Stimulated activated CD4-positive, alpha-beta T cell treated with anti-CD3 and anti-CD28 coated beads, TNF-alpha, amount 100 ng/mL, for 1 hour (primary cell): ENCODE measurements at places on chromosomes 4 and X.

DNA sequence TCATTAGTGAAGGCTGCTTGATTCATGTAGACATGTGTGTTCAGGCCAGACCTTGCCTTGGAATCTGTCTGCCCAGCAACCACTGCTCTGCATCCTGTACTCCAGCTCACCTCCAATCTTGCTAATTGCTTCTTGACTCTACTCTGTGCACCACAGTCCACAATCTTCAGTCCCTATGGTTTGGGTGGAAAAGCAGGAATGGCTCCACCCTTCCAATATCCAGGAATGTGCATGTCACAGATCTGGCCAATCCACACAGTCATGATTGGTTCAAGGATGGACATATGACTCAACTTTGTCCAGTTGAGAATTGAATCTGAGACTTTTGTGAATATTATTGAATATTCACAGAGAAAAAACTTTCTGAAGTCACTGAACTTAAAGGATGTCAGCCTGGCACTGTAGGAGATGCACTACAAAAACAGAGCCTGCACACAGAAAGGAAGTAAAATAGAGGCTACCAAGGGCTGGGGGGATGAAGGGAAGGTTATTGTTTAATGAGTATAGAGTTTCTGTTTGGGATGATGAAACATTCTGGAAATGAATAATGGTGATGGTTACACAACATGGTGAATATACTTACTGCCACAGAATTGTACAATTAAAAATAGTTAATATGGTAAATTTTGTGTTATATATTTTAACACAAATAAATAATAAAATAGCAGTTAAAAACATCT, 161.3 kb upstream of the USP38 start:
- no peak for DNase-seq

- no peak for DNase-seq
These were observed 582.9 kb downstream of the ADGRL3 start for GRCh38 chr4:61783050-61783449.

- DNase-seq, result no peak
These were observed 43.6 kb upstream of the TLR3 start for GRCh38 chr4:186025408-186025690.

GRCh38 chr4:165378745-165379677, at the start of gene CPE:
Gene CPE, plus strand, starts transcription at chr4:165379008. Its CDS starts 214 bp downstream, at chr4:165379222.
- DNase-seq, result no peak

DNA sequence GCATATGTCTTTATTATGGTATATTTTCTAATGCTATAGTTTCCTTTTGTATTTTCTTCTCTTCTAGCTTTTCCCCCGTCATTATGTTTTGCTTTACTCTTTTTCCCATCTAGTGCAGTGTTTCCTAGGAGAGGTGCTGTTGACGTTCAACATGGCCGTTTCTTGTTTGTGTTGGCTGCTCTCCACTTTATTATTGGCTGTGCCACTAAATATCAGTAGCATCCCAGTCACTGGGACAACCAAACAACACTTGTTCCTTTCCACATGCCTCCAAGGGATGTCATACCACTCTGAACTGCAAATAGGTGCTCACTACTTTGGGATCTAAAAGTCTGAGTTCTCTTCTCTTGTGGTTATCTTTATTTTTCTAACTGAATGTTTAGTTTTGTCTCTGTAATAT, 26.5 kb downstream of the GBA3 start:
- DNase-seq, result no peak

DNA sequence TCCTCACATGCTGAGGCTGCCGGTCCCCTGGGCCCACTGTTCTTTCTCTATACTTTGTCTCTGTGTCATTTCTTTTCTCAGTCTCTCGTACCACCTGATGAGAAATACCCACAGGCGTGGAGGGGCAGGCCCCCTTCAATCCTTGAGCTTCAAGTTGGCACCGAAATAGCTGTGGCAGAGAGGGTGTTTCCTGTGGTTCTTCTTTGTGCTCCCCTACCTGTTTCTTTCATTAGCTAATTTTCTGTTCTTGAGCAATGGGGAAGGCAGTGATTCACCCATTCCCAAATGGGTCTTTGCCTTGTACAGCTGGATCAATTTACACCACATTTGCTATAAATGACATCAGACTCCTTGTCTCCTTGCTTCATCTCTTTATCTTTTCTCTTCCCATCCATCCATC, 2.1 kb upstream of the CYSLTR1 start:
- DNase-seq, result no peak

- no peak for DNase-seq
These were observed 17.5 kb downstream of the GATB start for GRCh38 chr4:151743128-151743854.

GRCh38 chrX:108033890-108034289, 11.0 kb upstream of the VSIG1 start:
- no peak for DNase-seq

- DNase-seq, result no peak
These were observed 27.7 kb upstream of the MOB1B start for GRCh38 chr4:70874268-70875156.

DNA sequence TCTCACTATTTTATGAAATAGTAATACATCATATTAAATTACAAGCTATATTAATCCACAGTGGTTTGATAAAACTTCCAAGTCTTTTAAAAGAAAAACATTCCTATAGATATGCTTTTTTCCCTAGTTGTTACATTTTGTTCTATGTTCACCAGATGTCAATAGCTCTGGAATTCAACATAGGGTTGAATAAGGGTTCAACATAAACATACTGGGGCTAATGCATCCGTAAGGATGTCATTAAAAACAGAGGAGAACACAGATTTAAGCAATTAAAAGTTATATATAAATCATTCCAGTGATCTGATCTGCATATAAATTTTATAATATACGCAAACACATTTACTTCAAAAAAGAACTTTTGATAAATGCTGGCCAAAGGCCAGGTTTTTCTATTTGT, 32.5 kb downstream of the SULT1B1 start:
- DNase-seq, result no peak

GRCh38 chr4:126106658-126107057, 791.9 kb downstream of the FAT4 start:
- no peak for DNase-seq

GRCh38 chrX:129833153-129833990, 10.3 kb downstream of the ZDHHC9 start:
- no peak for DNase-seq

DNA sequence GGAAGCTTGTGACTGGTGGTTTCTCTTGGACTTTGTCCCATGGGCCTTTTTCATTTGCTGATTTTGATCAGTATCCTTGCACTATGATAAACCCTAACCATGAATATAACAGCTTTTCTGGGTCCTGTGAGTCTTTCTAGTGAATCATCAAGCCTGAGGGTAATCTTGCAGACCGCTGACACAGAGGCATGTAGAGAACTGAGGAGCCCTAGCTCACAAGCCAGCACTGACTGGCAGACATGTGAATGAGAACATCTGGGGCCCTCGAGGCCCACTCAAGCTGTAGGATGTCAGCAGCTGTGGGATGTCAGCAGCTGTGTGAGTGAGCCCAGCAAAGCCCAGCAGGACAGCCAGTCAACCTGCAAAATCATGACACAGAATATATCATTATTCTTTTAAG, 36.7 kb downstream of the HMGB3 start:
- no peak for DNase-seq

- DNase-seq, result no peak
These were observed 206.6 kb upstream of the ITM2A start for GRCh38 chrX:79573760-79574159.

DNA sequence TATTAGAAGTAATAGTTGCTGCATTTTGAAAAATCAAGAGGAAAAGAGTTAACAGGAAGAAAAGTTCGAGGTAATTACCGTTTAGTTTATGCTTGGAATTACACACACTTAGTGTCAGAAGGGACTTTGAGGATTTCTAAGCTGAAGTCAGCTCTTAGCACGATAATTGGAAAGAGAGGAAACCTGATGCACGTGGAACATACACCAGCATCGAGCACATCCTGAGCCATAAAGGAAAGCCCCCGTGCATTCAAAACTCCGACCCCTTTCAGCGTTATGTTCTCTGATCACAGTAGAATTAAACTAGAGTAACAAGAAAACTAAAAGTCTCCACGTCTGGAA, 400 bp upstream of the PAQR3 start:
- no peak for DNase-seq

- DNase-seq, result no peak
These were observed 71.4 kb upstream of the TTC29 start for GRCh38 chr4:147017081-147017480.

- DNase-seq, result no peak
These were observed 312.9 kb downstream of the NAF1 start for GRCh38 chr4:162853788-162854187.

DNA sequence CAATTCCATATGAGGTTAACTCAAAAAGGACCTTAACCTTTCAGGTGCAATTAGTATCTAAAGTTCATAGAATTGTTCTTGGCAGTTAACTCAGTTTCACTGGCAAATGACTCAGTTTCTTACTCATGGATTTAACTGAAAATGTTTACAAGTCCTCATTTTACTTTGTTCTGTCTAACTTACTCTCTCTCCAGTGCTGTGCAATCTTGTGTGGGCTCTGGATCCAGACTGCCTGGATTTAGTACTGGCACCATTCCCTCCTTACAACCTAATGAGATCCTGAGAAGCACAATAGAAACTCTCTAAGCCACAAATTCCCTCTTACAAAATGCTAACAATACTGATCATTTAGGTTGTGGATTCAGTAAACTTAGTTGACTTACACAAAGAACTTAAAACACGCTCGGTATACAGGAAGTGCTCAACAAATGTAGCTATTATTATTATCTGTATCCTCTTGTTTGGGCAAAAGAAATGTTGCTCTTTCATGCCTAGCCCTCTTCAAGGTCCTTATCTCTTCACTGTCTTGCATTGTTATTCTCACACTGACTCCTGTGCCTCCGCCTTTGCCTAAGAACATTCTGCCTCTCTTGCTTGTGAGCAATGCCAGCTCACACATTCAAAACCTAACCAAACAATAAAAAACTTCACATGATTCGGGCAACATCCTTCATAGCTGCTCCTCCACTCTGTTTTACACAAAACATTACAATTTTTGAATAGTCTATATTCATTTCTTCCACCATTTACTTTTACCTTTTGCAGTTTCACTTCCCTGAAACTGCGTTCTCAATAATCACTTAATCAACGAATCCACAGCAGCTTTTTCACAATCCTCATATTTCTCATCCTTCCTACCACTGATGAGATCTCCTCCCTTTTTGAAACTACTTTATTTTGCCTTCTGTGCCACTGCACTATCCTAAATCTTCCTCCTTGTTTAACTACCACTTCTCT, 91.8 kb downstream of the PDE5A start:
- no peak for DNase-seq

DNA sequence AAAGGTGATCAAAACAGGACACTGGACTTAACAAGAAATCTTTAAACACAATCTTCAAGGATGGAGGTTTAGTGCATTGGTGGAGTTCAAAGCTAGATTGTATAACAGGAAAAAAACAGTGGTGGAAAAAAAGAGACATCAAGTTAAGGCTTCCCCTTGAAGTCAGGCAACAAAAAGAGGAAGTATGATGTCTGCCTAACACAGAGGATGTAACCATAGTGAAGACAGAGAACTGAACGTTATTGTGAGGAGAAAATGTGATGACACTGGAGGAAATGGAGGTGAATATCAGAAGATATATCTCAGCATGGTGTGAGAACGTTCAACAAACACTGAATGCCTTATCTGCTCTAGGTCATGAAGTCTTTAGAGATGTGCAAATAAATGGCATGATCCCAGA, 192.4 kb upstream of the AR start:
- no peak for DNase-seq

- DNase-seq, result no peak
These were observed 23.5 kb downstream of the TXK start for GRCh38 chr4:48110452-48110978.

DNA sequence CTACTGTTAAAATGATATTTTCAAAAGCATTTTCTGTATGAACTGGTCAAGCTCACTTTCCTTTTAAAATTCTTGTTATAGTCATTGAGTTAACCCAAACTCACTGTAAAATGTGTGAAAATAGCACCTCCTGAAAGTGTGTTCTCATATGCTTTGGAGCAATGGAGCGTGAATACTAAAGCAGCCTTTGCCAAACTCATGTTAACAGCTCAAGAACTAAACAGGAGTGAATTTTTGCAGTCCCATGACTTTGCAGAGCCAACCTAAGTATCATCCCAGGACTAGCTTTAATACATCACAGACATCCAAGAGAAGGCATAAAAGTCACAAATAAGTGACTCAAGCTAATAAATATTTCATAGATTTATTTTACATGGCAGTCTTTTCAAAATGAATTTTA, 2.3 kb downstream of the AMMECR1 start:
- no peak for DNase-seq

DNA sequence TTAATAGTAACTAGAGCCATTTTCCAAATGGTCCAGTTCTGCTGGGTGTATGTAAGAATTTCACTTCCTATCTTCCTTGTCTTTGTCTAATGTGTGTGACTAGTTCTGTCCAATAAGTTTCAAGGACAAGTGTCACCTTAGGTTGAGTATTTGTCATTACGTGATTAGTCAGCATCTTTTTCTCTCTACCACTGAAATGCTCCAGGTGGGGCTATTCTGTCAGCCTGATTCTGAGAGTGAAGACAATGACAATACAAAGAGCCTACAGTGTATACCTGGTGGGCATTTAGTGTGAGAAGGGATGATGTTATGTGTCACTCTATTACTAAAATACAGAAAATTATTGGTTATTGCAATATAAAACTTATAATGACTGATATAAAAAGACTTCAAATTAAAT, 876.3 kb downstream of the C4orf33 start:
- no peak for DNase-seq

DNA sequence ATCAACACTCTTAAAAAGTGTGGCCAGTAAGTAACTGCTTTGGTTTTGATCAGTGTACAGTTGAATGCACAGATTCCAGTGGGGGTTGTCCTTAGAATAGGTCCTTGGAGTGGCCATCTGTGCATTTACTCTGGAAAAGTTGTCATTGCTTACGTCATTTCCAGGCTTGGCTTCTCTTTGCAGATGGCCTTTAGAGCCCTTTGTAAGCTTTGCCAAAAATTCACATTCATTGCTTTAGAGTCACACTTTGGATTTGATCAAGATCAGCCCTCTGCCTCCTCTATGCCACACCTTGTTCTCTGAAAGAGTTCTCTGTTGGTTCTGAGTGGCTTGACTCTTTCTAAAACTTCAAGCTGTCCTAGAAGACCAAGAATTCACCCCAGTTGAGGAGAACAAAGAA, 83.9 kb downstream of the MAMLD1 start:
- no peak for DNase-seq

DNA sequence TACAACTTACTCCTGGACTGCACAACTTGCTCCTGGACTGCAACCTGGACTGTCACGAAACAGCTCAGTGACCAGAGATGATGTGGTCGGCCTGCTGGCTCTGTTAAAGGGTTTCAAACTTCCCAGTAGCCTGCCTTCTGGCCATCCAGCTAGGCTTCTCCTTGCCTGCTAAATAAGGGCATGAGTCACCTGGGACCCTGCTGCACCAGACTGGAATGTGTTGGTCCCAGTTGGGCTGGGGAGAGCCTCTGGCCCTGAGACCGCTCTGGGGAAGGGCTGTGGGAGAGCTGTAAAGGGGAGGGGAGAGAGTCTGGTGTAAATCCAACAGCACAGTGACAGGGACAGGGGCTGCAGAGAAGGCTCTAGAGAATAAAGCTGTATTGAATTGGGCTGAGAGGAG, 165.8 kb downstream of the VSIG4 start:
- DNase-seq, result no peak

- DNase-seq, result no peak
These were observed 66.2 kb downstream of the BEX3 start for GRCh38 chrX:103442536-103442901.

- DNase-seq, result no peak
These were observed 7.5 kb downstream of the ADGRA3 start for GRCh38 chr4:22508376-22508775.

GRCh38 chrX:127011629-127012028, 192.1 kb downstream of the PRR32 start:
- DNase-seq, result no peak
